ENCODE measurements at places on chromosomes 2 and 18. TPM values are rescaled to one million over a fixed set of nuclear protein-coding genes. Genes with fewer than 3 reads are reported as not detected.

Gene MPP4
- polyA plus RNA-seq: 0.19 TPM

Gene TNFAIP6
- 2.4 TPM for polyA plus RNA-seq

Gene RGPD8
- 4.0 TPM for polyA plus RNA-seq

GRCh38 chr18:61975526-61976326 is 82.9 kb upstream of the RNF152 start:
- no peak for DNase-seq

DNA sequence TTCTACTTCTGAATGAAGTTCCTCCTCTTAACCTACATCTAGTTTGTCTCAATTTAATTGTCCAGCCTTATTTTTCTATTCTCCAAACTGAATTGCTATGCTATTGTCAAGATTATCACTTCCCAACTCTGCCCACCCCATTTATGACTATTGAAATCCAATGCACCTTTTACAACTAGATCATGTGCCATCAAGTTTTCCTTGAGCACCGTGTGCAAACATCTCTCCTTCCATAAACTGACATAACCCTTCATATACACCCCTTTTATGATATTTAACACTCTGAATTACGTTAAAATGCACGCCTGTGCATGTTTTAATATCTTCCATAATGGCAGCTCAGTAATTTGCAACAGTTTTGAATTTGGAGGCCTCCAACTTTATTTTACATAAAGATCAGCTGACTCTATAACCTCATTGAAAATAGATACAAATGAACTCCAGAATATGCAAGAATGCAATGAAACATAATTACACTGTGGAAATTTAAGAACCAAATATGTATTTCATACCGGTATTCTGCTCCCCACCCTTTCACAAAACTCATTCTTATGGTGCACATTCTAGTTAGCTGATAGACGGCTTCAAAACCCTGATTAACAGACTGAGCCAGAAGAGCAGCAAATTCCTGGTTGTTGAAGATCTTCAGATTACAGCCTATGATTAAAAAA is 85.5 kb downstream of the SMAD2 start:
- DNase-seq: no peak

Measured in right lung (tissue), 10 donors.